ENCODE measurements at places on chromosomes 1 and 21.

- DNase-seq: no peak
These were observed 68.3 kb upstream of the NR5A2 start for GRCh38 chr1:199959033-199959774.

DNA sequence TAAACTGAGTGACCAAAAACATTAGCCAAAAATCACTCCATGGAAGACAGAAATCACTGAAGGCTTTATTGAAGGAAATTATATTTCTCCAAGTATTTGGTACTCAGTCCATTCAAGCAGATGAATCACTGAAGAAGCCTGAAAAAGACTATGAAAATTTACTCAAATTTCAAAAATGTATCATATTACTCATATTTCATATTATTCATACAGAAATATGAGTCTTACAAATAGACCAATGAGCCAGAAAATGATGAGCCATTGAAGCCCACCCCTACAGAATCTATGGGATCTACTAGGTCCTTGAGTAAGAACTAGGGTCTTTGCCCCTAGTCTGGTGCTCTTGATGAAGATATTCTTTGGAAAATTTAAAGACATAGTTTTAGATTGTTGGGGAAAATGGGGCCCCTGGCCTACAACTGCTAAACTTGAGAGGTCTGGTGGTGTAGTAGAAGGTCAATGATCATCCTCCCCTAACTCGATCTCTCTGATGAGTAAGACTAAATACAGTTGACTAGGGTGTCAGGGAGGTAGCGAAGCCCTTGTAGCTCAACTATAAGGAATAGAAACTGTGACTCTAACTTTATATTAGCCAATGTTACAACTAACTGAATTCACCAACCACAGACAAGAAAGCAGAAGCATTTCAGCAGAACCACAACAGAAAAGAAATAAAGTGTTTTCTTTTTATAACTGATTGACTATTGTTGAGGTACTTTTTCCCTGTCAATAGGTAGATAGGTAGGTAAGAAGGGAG lies 81.0 kb downstream of the NOTCH2 start:
- peak; percentile 31 for DNase-seq

DNA sequence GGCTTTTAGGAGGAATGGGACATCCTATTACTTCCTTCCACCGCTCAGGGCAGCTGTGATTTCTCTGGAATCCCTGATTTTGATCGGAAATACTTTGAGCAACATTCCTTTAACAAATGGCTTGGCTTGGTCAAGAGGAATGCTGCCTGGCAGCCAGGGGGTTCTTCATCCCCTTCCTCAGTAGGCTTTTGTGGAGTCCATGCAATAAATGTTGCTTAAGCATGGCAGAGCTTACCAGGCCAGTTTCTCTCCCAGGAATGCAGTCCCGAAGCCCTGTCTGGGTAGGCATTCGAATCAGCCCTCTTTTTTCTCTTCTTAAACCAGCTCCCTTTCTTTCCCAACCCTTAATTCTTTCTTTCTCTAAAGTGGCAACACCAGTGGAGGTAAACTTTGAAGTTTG lies 177.1 kb upstream of the KIAA0040 start:
- DNase-seq: no peak

GRCh38 chr1:47918257-47918867 lies 78.8 kb downstream of the TRABD2B start:
- DNase-seq: no peak

DNA sequence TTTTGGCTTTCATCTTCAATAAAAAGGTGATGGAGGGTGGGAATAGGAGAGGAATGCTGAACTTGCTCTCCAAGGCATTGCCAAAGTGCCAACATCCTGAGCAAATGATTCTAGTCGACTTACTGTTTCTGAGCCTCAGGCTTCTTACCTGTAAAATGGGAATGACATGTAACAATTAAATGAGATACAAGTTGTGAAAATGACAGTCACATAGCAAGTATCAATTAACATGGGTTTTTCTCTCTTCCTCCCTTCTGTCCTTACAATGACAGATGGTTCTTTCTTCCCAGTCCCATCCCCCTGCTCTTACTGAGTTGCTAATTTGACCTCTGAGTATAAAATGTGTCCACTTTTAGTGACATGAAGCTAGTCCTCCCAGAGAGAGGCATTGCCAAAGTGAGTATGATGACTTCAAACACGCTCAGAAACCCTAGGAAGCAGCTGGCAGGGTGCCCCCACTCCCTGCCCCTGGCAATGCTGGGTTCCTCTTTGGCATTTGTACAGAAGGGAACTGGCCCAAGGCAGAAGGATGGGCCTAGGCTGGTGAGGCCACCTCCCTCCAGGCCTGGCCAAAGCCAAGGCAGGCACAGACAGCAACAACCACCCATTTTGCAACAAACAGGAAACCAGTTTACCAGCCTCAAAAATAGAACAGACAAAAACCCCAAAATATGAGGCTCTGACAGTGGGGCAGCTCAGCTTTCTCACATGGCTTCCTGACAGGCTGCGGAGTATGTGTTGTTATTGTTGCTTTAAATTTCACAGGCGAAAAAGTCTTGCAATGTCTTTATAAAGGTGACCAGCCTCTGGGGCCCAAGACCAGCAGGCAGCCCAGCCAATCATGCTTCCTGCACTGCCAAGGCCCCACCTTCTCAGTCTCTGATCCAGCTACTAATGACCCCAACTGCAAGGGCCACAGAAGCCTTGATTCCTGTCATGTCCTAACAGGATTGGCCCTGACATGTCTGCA lies 115.9 kb downstream of the HIVEP3 start:
- DNase-seq: no peak

DNA sequence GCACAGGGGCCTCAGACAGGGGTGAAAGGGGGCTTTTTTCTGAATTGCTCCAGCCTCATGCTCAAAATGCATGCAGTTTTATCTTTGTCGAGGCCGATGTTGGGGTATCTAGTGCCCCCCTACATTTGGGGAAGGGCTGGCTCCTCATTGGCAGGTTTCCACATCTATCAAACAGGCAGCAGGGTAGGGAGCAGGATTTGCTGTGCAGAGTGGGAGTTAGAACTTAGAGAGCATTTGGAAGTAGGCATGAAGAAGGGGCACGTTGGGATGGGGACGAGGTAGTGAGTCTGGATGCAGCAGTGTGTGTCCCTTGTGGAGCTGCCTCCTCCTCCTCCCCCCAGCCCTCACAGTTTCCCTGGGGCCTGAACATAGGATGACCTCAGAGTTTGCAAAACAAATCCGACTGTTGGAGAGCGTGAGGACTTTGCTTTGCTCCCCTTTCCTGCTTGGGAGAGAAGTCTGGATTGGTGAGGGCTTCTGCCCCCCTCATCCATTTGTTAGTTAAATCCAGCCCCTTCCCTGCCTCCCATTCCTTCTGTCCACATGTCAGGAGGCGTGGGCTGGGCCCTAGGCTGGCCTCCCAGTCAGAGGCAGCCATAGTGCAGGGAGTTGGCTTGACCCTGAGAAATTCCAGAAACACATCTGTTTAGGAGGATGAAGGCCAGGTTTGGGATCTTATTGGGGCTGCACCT lies 36.9 kb upstream of the GPR37L1 start:
- DNase-seq: no peak

- no peak for DNase-seq
These were observed 30.2 kb upstream of the RGS8 start for GRCh38 chr1:182714546-182714945.
